ENCODE measurements at places on chromosomes 12 and 14.

GRCh38 chr14:100102156-100102785 is 37.0 kb downstream of the EVL start:
- DNase-seq: no peak

- DNase-seq: no peak
Measured at GRCh38 chr12:102921240-102921639, 4.2 kb upstream of the PAH start.

DNA sequence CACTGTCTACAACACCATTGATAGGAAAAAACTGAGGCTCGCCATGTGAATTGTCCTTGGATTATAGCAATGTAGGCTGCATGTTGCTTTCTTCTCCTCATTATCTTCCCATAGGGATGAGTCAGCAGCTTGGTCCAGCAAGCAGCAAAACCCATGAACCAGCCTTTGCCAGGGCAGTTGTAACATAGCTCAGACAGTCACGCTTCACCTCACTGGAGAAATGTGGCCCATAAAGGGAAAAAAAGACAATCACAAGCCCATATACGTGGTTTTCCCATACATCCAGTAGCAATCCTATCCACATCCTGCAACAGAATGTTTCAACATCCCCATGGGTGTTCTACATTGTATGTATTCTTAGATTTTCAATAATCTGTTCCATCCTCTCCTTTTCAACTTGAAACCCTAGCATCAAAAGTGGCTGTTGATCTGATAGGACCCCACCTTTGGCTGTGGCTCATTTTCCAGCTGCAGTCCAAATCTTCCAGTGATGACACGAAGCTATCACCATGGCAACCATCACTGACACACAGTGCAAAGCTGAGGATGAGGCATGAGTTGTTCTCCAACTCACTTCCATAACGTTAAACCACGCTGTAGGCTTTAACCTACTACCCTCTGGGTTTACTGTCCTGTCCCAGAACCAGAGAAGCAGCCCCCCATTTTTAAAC is 34.0 kb downstream of the GRIN2B start:
- no peak for DNase-seq

GRCh38 chr14:104178279-104178678 is 39.9 kb downstream of the KIF26A start:
- no peak for DNase-seq

DNA sequence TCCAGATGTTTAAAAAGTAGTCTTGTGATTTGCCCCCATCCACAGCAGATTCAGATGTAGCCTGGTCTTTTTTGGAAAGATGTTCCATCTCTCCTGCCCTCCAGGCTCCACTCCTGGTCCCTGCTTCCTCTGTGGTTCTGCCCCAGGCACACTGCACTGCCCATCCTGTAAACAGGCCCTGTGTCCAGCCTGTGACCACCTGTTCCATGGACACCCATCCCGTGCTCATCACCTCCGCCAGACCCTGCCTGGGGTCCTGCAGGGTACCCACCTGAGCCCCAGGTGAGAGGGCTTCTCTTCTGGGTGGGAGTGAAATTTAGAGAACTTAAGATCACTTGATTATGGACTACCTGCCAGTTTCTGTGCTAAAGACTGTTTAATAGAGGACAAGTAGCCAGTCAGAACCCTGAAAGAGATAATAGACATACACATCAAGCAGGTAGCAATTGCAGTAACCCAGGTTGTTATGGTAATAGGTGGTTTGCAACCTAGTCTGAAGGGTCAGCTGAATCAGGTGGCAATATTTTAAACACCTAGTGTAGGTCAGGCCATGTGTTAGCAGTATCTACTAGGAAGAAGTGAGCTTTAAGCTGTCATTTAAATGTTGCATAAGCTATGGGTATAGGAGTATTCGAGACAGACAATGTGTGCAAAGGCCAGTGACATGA is 2.1 kb downstream of the RNF31 start:
- no peak for DNase-seq

DNA sequence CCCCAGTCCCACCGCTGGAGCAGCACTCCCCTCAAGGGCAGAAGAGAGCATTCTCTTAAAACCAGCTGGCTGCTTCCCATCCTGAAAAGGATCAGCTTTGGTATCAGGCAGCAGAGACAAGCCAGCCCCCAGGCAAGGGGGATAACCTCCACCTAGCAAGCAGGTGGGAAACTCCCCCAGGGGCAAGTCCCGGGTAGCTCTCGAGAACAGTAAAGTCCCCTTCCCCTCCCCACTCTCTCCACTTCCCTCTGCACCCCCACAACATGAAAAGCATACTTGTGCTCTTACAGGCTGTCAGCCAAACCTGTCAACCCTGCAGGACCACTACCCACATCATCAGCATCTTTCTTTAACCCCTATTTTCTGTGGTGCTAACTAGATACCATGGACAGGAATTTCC is 254.0 kb downstream of the NTF3 start:
- DNase-seq: no peak

- DNase-seq: no peak
Measured at GRCh38 chr14:49363821-49364751, 222.1 kb downstream of the RPS29 start.

- DNase-seq: no peak
Measured at GRCh38 chr14:90732139-90732538, 84.1 kb downstream of the TTC7B start.

DNA sequence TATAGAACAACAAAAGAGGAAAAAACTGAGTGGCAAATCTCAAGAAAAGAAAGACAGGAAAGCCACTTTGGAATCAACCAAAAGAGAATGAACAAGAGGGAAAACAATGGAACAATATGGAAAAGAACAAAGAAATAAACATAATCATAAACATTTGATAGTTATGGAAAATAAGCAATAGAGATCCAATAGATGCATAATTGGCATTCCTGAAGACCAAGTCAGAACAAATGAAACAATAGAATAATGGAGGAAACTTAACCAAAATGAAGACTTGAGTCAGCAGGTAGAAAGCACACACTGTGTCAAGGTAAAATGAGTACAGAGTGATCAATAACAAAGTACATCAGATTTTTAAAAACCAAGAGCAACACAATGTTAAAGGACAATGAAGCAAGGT is 10.1 kb upstream of the RPS6KA5 start:
- DNase-seq: no peak

Data from NCI-H2081 treated with DMSO at 0.1 percent for 48 hours (cell line).